OCI-LY7 (cell line): ENCODE measurements at places on chromosomes 5 and 9. TPM values are rescaled to one million over a fixed set of nuclear protein-coding genes. Genes with fewer than 3 reads are reported as not detected.

Gene CCDC187
- total RNA-seq: not detected in 2 replicates

DNA sequence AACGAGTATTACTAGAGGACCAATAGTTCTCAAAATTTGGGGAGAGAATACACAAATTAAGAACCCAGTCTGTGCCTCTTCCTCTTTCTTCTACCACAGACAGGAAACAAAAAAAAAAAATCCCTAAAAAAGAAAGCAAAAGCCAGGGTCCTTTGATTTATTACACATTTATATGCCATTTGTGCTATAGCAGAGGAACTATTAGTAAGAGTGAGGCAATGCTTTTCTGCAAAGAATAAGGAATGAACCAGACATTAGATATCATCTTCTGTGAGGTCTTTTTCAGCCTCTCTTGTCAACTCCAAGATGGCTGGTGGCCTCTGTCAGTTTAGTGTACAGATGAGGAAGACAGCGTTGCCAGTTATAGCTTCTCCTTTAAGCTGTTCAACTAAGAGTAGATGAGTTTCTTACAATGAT, 127.6 kb downstream of the RFX3 start:
- peak; percentile 64 for DNase-seq

Gene GDA
- not detected in 2 replicates for total RNA-seq

DNA sequence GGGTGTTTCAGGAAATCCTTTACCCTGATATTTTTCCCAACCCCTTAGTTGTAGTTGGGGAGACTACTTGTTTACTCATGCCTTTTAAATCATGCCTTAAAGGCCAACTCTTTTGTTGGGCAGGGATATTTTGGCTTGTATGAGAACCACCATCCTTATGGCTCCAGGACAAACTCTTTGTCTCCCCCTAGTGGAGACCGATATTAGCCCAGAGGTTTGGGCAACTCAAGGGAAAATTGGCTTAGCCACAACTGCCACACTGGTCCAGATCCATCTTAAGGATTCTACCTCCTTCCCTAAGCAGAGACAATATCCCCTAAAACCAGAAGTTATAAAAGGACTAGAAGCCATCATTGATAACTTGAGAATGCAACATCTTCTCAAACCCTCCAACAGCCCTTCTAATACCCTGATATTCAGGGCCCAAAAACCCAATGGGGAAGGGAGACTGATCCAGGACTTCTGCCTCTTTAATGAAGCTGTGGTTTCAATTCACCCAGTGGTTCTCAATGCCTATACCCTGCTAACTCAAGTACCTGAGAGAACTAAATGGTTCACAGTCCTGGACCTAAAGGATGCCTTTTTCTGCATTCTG, 100.9 kb upstream of the HCN1 start:
- DNase-seq: peak; percentile 21

Gene C9
- total RNA-seq: not detected in 2 replicates

DNA sequence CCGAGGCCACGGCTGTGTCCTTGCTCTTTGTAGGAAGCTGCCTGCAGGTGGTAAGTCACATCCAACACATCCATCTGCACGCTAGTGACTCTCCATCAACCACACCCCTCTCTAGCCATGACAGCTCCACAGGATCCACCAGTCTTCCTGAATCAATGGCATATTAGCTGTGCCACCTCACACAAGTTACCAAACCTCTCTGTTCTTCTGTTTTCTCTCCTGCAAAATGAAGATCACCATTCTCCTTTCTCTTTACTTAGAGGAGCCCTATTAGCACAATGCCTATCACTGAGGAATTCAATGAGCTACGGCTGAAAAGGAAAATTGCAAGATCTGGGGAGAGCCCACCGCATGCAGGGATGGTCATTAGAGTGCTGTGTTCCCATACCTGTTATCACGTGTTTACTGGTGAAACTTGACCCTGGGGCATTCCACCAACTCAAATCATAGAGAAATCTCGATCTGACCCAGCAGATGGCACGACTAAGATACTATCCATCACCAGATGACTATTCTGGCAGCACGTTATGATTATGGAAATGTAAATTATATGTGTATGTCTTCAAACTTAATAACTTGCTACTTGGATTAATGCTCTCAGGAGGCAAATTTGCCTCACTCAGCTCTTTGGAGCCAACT, 20.9 kb downstream of the WHRN start:
- DNase-seq: no peak

DNA sequence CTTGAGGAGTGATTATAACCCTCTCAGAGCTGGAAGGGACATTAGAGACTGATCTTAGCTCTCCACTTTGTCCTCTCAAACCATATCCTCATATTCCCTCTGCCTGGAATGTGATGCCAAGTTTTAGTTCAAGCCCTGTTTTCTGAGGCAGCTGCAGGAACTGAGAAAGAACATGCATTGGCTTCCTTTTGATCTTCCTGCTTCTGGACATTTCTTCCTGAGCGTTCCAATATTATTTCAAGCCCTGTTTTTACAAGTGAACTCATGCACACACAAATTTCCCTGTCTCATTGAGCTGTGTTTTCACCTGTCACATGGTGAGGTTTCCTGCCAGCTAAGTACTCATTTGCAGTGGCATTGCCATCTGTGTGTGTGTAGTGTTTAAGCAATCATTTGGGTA, 17.0 kb downstream of the FOCAD start:
- no peak for DNase-seq

Gene FAXDC2
- total RNA-seq: 0.10 and 0.28 TPM in 2 replicates

- DNase-seq: no peak
These were observed 86.6 kb downstream of the FEM1C start for GRCh38 chr5:115458003-115458409.

Gene CCDC171
- 18.2 and 26.2 TPM in 2 replicates for total RNA-seq

- DNase-seq: no peak
These were observed 18.2 kb upstream of the IL7R start for GRCh38 chr5:35838370-35839042.
